ENCODE measurements at places on chromosomes 6 and 20.

- DNase-seq, result no peak
These were observed 32.6 kb downstream of the TFAP2B start for GRCh38 chr6:50851049-50851845.

DNA sequence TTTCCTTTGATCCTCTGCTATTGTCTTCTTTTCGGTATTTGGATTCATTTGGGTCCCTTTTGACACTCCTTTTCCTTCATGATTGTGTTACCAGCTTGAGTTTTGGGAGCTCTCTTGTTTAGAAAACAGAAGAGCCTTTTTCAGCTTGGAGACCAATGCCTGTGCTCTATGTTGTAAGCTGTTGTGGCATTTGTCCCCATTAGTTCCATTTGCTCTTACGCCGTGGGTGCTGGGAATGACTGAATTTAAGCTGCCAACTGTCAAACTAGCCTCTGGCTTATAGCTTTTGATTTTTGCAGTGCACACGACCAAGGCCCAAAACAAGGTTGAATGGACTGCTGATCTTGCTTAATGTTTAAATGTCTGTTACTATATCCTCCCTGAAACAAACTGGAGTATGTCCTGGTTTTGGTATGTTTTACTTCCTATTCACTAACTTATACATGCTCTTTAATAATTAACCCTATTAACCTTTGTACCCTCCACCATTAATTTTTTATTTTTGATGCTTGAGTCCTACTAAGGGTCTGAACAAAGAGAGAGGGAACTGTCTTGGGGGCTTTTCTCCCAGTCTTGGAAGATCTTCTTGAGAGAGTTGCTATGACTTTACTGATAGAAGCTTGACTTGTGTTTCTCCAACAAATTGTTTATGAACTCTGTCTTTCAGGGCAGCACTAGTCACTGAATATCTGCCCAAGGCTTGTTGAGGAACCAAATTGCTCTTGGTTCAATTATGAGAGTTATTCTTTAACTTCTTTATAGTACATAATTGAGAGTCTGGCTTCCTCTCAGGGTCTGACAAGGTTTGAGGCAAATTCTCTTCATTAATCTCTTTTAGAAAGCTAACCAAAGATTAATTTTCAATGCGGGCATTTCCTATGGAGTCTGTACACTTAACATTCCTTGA lies 100.3 kb upstream of the SIRPG start:
- no peak for DNase-seq

DNA sequence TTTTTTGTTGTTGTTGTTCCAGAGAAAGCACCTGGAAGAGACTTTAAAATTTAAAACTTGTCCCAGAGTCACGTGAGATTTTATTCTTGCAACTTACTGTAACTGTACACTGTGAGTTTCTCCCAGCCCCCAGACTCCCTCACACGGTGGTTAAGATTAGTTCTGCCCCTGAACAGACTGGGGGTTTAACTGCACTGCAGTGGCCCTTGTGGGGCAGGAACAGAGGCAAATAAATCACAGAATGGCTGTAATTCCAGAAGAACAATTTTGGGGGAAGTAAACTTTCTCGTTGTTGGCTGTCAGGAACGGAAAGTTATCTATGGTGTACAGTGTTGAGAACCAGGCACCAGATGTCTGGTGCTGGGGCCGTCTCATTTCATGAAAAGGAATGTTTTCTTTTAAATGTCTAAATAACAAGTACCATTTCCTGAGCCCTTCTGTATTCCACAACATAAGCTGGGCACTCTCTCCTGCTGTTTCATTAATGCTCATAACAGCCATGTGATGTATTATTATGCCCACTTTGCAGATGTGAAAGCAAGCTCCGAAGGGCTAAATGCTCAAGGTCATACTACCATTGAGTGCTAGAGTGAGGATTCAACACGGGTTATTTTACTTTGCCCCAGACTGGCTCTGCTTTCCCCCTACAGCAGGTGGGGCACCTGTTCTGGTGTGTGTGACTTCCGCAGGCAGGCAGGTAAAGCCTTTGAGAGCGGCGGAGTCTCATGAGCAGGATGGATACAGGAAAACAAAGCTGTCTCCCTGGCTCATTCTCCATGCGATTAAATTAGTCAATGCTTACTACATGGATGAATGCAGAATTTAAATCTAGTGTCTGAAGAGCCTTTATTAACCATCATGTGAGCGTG lies 30.5 kb downstream of the CNKSR3 start:
- DNase-seq, result no peak

DNA sequence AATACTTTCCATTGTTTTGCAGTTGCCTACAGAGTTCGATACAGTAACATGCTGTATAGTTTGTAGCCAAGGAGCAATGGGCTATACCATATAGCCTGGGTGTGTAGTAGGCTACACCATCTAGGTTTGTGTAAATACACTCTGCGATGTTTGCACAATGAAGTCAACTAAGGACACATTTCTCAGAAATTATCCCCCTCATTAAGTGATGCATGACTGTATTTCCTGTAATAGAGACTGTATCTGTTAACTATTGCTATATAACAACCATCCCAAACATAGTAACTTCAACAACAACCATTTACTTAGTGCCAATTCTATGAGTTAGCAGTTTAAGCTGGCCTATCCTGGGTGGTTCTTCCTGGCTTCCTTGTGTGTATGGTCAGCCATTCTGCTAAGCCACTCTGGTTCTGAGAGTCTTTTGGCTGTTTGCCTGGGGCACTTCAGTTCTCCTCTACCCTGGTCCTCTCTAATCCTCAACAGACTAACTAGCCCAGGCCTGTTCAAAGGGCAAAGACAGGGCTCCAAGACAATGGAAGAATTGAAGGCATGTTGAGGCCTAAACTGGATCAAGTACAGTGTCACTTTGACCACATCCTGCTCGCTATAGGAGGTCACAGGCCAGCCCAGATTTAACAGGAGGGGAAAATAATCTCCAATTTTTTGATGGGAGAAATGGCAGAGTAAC lies 124.0 kb downstream of the PLCB1 start:
- no peak for DNase-seq
